ENCODE measurements at places on chromosomes 1 and 21.

DNA sequence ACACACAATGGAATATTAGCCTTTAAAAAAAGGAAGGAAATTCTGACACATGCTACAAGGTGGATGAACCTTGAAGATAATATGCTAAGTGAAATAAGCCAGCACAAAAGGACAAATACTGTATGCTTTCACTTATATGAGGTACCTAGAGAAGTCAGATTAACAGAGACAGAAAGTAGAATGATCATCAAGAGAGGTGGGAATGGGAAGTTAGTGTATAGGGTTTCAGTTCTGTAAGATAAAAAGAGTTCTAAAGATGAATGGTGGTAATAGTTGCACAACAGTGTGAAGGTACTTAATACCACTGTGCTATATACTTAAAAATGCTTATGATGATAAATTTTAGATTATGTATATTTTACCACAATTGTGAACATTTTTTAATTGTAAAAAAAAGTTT is 7.2 kb downstream of the RPAP2 start:
- no peak for DNase-seq

DNA sequence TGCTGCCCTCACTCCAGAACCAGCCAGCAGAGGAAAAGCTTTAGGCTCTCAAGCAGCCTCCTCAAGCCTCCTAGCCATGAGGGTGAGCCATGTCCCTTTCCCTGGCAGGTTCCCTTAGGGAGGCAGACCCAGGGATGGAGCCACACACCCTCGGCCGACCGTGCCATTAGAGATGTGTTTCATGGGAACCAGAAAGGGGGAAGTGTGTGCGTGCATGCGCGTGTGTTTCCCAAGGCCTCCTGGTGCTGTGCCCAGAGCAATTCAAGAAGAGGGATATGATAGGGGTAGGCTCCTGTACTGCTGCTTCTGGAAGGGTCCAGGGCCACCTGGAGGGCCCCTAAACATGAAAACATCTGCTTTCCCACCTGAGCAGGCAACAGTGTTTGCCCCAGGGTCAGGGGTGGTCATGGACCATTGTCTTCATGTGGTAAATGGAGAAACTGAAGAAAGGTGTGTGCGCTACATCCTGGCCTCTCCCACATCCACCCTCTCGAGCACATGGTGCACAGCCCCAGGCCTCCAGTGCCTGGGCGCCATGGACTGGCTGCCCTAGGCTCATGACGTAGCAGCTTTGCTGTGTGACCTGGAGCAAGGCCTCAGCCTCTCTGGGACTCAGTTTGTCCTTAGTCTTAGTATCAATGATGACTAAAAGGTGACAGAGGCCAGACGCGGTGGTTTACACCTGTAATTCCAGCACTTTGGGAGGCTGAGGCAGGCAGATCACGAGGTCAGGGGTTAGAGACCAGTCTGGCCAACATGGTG is 48.1 kb downstream of the SYF2 start:
- DNase-seq, result no peak

DNA sequence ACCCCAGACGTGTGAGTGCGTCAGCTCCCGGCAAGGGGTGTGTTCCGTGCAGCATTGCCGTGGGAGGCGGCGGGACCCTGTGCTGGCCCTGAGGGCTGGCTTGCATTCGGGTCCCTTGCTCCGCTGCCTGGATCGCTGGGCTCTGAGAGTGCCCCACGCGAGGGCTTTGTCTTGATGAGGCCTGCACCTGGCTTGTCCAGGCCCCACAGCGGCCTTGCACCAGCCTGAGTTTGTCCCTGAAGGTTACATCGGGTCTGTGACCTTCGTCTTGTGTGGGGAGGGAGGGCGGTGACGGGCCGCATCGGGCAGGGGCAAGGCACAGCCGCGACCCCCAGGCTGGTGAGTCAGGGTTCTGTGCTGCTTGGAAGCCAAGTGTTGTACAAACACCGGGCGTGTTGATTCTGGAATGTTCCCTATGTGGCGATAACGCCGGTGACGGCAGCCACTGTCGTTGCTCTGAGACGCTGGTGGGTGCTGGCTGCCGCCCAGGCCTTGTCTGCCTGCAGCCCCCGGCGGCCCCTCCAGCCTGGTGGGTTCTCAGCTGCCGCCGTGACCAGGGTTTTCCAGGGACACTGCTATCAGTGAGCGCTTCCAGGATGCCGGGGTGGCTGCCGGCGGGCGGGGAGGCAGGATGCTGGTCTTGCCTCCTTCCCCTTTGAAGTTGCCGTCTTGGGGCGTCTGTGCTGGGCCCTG is 42.9 kb downstream of the SLX9 start:
- no peak for DNase-seq

DNA sequence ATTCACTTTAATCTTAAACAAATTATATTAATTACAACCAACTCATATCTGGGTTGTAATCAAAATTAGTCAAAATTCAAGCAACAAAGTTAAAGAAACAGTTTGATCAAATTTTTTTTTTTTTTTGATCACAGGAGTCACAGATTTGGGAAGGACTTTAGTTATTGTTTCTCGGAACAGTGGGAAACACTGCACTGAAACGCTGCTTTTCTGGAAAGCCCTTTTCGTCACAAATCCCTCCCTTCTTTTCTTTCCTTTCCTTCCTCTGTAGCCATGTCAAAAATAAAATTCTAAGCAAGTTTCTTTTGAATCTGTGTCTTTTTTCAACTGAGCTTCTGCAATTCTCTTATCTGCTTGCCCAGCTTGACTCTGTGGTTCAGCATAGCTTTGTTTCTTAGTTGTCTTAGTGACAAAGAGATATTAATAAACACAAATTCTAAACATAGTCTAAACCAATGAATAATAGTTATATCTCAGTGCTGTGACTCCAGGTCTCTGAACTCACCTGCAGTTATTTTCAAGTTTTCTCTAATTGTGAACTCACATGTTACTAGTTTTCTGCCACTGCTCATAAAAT is 53.8 kb downstream of the PTGS2 start:
- no peak for DNase-seq

DNA sequence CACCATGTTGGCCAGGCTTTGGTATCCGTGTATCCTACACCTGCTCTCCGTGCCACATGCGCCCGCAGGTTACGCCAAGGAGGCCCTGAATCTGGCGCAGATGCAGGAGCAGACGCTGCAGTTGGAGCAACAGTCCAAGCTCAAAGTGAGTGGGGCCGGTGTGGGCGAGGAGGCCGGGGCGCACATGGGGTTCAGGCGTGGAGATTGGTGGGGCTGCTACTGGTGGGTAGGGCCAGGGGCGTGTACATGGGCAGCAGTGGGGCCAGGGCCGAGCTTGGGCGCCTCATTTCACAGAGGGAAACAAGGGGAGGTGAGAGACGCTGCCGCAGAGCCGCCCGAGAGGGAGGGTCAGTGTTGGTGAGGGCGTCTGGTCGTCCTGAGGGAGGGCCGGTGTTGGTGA is 5.6 kb downstream of the ATAD3B start:
- DNase-seq, result no peak

DNA sequence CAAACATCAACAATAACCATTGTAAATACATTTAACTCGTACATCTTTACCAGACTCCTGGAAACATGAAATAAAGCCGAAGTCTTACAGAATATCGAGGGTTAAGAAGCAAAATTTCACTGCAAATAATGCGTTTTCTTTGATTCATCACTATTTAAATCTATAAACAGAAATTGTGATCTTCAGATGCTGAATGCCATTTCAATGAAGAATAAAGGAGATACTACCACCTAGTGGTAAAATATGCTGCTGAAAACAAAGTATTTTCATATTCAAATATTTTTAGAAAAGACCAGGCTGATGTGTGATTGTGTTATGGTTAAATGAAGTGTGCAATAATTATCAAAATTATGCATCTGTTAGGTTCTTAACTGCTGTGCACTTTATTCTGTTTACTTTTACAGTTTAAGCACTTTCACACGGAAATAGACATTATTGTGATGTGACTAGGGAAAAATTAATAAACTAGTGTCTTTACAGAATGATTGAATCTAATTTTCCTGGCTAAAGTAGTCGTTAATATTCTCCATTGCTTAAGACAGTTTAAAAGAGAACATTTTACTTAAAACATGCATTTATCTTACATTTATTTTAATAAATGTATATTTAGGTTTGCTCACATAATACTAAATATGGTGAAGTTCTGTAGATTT is 1093.1 kb downstream of the MRPL39 start:
- no peak for DNase-seq
